Stimulated activated CD4-positive, alpha-beta T cell treated with anti-CD3 and anti-CD28 coated beads, TNF-alpha, amount 100 ng/mL, for 24 hours (primary cell): ENCODE measurements at places on chromosomes 11 and 22.

DNA sequence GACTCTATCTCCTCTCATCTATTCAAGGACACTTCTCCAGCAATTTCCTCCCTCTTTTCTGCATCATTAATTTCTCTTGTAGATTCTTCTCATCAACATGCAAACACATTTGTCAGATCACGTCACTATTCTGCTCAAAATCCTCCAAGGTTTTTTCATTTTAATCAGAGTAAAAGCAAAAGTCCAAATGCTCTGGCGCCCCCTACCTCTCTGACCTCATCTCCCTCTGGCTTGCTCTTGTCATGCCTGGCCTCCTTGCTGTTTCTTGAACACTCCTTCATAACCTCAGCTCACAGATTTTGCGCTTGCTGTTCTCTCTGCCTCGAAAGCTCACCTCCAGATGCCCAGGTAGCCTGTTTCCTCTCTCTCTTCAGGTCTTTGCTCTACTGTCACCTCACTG lies 22.4 kb downstream of the RTCB start:
- no peak for DNase-seq

GRCh38 chr11:33475993-33476392 lies 218.8 kb downstream of the HIPK3 start:
- DNase-seq, result no peak

DNA sequence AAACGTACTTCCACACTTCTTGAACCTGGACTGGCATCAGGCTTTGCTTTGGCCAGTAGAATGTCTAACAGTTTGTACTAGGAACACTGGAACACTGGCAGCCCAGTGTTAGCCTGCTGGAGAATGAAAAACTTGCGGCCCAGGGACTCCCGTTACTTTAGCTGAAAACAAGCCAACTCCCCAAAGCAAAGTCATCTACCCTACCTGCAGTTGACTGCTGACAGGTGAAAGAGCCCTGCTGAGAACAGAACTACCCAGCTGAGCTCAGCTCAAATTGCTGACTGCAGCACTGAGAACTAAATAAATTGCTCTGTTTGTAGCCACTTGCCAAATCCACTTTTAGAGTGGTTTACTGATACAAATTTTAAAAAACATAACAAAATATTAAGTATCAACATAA lies 342.5 kb downstream of the LRRC4C start:
- DNase-seq, result no peak

DNA sequence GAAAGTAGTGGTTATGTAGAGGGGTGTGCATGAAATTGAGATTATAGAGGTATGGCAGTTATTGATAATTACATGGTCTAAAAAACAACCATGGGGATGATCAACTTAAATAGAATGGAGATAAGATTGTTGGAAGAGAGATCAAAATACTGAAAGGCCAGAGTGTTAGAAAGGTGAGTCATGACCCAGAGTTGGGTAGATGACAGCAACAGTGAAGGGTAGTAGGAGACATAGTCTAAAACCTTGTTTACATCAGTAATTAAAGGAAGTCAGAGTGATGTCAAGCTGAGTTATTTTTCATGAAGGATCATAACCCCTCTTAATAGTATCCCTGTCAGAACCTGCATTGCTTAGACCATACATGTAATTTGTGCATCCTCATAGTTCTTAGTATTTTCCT lies 110.9 kb downstream of the ELP4 start:
- DNase-seq, result no peak

DNA sequence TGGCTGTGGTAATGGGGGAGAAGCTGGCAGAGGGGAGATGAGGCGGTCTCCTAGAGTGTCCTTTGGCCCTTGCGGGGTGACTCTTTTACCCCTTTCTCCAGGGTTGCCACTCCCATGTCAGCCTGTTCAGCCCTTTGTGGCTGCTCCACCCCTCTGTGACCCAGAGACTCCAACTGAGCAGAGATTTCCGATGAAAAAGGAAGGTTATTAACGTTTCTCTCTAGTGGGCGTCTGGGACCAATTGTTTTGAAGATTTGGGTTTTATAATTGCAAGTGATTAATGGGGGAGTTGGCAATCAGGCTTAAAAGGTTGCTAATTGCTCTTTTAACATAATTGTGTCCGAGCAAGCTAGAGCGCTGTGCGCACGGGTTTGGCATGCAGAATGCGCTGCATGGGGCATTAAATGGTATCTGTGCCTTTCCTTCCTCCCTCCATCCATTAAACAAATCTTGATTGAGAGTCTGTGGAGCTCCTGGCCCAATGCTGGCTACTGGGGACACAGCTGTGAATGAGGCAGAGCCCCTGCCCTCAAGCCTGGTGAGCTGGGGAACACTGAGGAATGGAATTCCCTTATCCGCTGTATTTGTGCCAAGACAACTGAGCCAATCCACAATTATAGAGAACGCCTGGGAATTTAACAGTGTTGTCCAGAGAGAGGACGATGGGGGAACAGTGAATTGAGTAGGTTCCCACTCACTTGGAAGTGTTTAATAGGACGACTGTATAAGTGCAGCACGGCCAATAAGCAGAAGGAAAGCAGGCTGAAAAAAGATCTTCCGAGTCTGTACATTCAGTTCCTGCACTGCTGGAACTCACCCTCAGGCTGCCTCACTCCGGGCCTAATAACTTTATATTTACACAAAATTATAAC lies 295.9 kb downstream of the MIAT start:
- no peak for DNase-seq

DNA sequence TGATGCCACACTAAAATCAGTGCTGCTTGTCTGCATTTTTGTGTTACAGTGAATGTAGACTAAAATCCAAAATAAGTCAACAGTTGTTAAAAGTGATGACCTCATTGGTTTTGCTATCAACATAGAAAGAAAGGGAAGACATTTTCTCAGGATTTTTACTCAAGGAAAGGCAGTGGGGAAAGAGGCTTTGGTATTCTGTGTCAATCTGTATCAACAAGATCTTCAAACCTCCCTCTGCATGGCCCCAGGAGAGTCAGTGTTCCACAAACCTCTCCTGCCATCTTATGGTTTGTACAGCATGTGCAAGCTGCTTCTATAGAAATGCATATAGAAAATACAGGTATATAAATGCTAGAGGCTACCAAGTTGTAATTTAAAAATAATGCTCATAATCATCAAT lies 13.8 kb upstream of the OR51M1 start:
- DNase-seq, result no peak

DNA sequence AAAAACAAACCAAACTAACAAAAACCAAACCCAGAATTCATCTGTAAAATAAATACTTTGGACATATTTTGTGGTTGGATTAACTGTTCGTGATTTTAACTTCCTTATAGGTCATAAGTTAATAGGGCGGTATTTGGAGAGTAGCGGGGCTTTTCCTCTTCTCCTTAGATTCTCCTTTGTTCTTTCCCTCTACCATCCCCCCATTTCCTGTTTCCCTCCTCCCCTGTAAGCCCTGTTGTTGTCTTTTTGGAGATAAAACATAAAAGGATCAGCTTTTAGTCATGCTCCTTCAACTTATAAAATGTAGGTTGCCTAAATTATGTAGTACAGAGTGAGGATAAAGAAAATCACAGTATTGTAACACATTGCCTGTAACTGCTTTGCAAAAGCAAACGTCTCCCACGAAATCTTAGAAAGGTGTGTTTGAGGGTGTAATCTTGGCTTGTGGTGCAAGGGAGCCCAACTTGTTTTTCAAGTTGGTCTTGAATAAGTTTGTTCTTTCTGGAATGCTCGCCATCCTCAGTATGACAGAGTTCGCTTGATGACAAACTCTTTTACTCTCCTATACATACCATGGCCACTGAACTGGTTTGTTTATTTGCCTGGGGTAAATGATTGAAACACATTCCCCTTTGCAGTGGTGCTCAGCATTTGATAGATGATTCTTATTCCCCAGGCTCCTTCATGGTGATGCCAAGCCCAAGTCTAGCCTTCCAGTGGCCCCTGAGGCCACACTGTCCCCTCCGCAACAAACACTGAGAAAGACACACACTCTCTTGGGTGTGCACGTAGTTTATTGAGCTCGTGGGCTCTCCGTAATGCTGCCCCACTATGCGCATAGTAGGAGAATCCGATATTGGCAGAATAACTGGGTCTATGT lies 49.4 kb downstream of the TEAD1 start:
- DNase-seq, result no peak

GRCh38 chr22:26302726-26303125 lies 126.3 kb upstream of the ASPHD2 start:
- DNase-seq, result no peak

- DNase-seq, result no peak
Observed at GRCh38 chr11:104798789-104799188, 99.5 kb downstream of the CASP12 start.

DNA sequence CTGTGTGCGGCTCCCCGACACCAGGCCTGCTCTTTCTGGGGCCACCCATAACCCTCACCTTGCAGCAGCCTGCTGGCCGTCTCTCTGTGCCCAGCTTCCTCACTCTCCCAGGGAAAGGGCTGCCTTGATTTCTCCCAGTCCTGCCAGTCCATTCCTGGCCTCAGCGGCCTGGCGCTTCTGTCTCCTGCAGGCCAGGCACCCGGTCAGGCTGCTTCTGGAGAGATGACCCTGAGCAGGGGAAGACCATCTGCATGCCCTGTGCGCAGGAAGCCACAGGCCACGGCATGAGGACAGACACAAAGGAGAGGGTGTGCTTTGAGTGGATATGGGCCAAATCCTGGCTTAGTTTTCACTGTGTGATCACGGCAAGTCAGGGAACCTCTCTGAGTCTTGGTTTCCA lies 86.2 kb downstream of the TSPAN18 start:
- no peak for DNase-seq

DNA sequence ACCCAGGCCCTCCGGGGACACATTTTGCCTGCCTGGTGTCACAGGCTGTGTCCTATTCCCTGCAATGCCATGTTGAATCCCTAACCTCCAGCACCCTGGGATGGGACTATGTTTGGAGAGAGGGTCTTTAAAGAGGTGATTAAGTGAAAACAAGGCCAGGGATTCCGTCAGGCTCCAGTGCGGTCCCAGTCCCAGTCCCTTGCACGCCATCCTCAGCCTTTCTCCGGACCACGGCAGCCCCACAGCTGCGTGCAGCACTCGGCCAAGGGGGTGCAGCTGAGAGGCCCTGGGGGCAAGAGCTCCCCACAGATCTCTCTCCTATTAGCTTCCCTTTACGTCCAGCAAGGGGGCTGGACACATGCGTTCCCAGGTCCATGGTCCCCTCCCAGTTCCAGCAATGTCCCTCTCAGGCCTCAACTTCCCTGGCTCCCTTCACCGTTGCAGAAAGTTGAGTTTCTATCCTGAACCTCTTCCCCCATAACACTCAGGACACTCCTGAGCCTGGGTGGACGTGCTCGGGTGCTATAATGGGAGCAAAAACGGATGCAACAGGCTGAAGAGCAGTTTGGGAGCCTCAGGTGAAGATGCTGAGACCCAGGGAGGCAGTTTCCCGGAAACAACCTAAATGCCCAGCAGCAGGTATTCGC lies 1422.7 kb downstream of the BRD1 start:
- DNase-seq, result no peak

DNA sequence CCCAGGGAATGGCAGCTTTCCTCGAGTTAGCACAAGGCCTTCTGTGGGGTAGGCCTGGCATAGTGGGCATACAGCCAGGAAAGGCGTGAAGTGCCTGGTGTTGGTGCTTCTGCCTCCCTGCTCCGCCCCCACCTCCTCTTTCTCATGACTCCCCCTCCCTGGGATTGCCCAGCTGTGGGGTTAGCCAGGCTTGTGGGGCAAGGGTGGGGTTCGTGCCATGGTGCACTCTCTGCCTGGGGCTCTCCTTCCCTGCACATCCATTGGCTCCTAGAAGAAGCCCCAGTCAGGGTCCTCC lies 236.8 kb upstream of the NCAM1 start:
- no peak for DNase-seq

GRCh38 chr22:50044485-50045118 lies 13.5 kb downstream of the TTLL8 start:
- no peak for DNase-seq

- no peak for DNase-seq
Observed at GRCh38 chr11:92473736-92474135, 249.1 kb downstream of the FAT3 start.
